ENCODE measurements at places on chromosomes 5 and 9. TPM values are rescaled to one million over a fixed set of nuclear protein-coding genes. Genes with fewer than 3 reads are reported as not detected.

SLC27A6 gene
- not detected for total RNA-seq

GADD45G gene
- total RNA-seq = 12.9 TPM

MPDZ gene
- total RNA-seq = not detected

OSTF1 gene
- 198 TPM for total RNA-seq

PGM5 gene
- total RNA-seq = not detected

IL13 gene
- 4.8 TPM for total RNA-seq

GRM6 gene
- total RNA-seq = not detected

Measured in activated CD8-positive, alpha-beta memory T cell treated with anti-CD3 and anti-CD28 coated beads, Interleukin-2, amount 10 ng/mL, durations not matched to agents 7 days and 5 days (primary cell).